ENCODE measurements at places on chromosomes 6 and 20. TPM values are rescaled to one million over a fixed set of nuclear protein-coding genes. Genes with fewer than 3 reads are reported as not detected.

KDM1B gene
- polyA plus RNA-seq, result 11.4 TPM

NNAT gene
- polyA plus RNA-seq, result 75.8 TPM

VSX1 gene
- polyA plus RNA-seq, result 0.03 TPM

THBS2 gene
- polyA plus RNA-seq, result 10.7 TPM

MUC22 gene
- not detected for polyA plus RNA-seq

FABP7 gene
- polyA plus RNA-seq, result 0.13 TPM

SRSF12 gene
- polyA plus RNA-seq, result 2.6 TPM

CNR1 gene
- 14.8 TPM for polyA plus RNA-seq

CCN6 gene
- polyA plus RNA-seq, result 0.43 TPM

ECT2L gene
- 0.13 TPM for polyA plus RNA-seq

OPRM1 gene
- polyA plus RNA-seq, result 0.67 TPM

GINS1 gene
- 8.9 TPM for polyA plus RNA-seq

LPIN3 gene
- 54.5 TPM for polyA plus RNA-seq

NRN1 gene
- polyA plus RNA-seq, result 4.0 TPM

PRSS16 gene
- polyA plus RNA-seq, result 7.9 TPM

SIRPB2 gene
- polyA plus RNA-seq, result 1.4 TPM

MYLK2 gene
- polyA plus RNA-seq, result 0.21 TPM

GJA10 gene
- polyA plus RNA-seq, result not detected

UTRN gene
- polyA plus RNA-seq, result 50.8 TPM

SOBP gene
- 4.6 TPM for polyA plus RNA-seq

C6orf47 gene
- 21.5 TPM for polyA plus RNA-seq

C20orf141 gene
- polyA plus RNA-seq, result not detected
